H7 (cell line): ENCODE measurements at places on chromosomes 7 and 10.

DNA sequence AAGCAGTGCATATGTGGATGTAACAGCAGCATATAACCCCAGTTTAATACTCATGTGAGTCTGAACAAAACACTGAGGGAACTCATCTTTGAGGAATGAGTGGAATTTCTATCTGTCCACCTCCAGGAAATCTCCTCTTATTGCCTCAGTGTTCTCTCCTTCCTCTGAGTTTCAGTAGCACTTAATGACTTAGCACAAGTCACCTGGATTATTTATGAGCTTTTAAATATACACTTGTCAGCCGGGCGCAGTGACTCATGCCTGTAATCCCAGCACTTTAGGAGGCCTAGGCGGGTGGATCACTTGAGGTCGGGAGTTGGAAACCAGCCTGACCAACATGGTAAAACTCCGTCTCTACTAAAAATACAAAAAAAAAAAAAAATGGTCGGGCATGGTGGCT, 4.3 kb downstream of the LRRC20 start:
- no peak for DNase-seq

- no peak for DNase-seq
These were observed 56.9 kb upstream of the PPP1R3C start for GRCh38 chr10:91689731-91690168.

- DNase-seq, result no peak
These were observed 882 bp downstream of the PDCD11 start for GRCh38 chr10:103397191-103397825.

DNA sequence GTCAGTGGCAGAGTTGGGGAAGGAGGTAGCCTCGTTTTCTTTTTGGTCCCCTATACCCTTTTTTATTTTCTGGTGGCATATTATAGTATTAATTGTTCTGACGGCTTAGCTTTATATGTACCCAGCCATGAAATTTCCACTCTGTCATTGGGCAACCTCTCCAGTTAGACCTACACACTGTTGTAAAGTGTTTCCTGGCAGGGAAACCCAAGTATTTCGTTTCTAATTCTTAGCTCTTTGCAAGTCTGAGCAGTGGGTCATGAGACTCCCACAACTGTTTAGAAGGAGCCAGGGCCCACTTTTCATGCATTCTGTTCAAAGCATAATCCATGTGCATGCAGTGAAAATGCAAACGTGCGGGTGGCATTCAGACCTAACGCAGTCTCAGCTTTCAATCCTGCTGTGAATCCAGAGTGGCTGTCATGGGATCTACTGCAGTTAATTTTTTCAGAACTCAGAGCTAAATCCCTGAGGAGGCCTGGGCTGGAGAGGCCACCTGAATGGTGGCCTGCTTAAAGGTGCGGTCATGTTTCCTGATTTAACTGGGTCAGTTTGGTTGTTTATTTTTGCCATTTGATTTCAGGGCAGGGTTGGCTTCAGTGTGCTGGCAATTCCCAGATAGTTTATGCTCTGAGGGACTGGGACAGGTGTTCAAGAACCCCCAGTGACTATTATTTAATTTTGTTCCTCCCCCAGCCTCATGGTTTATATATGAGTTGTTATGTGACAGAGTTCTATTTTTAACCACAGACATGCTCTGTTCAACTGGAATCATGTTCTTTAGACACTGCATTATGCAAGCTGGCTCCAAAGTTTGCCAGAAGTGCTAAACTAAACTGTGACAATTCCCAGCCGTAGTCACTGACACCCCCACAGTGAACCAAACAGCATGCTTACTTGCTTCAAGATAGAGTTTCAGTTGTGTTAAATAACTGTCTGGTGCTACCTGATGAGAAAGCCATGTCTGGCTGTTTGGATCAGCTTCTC, 27.4 kb upstream of the SYPL1 start:
- DNase-seq, result no peak

GRCh38 chr7:1170741-1171501, 10.9 kb upstream of the ZFAND2A start:
- DNase-seq, result no peak

- no peak for DNase-seq
These were observed 148.0 kb downstream of the GALNT11 start for GRCh38 chr7:152173372-152174070.

- no peak for DNase-seq
These were observed 145.3 kb downstream of the MAGI2 start for GRCh38 chr7:79308192-79308591.

GRCh38 chr10:108375691-108376090, 1211.2 kb upstream of the SORCS1 start:
- no peak for DNase-seq

- no peak for DNase-seq
These were observed 91.4 kb downstream of the CARD11 start for GRCh38 chr7:2952316-2952715.

GRCh38 chr10:131242007-131242406, 69.5 kb downstream of the TCERG1L start:
- peak; percentile 88 for DNase-seq

- DNase-seq, result peak; percentile 87
These were observed 99.4 kb downstream of the CCDC3 start for GRCh38 chr10:12902135-12902572.

- peak; percentile 2 for DNase-seq
These were observed 5.5 kb downstream of the CREB3L2 start for GRCh38 chr7:137996386-137996851.

- no peak for DNase-seq
These were observed 65.2 kb downstream of the BMPER start for GRCh38 chr7:33970536-33970935.

- DNase-seq, result no peak
These were observed 11.9 kb downstream of the TSPAN13 start for GRCh38 chr7:16765436-16765859.

DNA sequence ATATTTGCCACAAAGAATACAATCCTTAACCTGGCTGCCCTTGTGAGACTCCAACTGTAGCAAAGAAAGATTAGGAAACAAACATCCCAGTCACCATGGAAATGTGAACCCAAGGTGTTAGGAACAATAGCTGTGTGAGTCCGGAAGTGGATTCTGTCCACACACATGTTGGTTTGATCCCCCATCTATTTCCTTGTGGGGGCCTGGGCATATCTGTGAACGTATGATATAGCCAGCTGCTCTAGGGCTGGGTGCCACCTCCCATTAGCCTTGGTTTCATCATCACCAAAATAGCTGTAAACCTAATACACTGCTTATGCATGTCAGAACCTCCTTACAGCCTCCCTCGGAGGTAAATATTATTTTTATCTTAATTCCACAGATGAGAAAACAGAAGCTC, 26.4 kb downstream of the GRK5 start:
- no peak for DNase-seq

GRCh38 chr7:139131601-139132041, 22.1 kb upstream of the ZC3HAV1 start:
- DNase-seq, result no peak

DNA sequence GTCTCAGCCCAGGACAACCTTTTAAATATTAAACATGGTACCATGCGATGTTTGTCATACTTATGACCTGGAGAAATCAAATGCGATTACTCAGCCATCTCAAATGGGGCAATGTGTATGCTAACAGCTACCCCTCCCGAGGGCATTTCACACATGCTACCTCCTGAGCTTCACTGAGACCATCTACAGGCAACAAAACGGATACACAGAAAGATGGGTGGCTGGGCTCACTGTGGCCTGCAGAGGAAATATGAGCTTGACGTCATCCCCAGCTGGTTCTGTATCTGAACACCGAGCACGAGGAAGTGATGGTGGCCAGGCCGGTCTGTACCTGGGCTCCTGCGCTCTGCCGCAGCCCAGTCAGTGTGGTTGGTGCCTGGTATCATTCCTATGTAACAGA, 374.3 kb downstream of the RPS24 start:
- DNase-seq, result no peak

DNA sequence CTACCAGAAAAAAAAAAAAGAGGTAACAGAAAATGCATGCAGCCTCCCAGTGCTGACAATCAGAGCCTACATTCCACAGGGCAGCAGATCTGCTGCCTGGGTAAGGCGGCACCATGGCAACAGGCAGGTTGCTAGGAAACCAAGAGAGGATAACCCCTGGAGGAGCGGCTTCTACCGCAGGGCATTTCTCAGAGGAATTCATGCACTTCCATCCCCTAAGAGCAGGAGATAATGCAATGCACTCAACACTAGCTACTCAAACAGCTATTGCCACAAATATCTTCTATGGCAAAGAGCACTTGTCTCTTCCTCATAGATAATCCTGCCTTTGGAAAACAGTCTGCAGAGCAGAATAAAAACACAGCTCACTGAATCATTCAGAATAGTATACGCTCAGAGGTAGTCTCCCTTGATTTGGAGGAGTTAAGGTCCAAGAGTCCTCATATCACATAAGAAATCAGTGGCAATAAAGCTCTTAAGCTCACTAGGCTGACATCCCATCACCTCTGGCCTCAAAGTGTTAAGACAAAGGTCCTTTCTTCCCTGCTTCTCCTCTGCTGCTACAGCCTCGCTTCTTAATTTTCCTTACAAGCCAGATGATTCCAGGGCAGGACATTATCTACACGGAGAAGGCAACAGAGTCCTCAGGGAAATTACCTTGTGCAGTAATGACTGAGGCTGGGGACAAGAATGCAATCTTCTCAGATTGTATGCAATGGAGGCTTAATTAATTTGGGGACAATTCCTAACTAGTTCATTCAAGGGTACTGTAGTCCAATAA, 10.7 kb downstream of the PSAP start:
- peak; percentile 92 for DNase-seq

- DNase-seq, result peak; percentile 82
These were observed 732 bp downstream of the FAM53B start for GRCh38 chr10:124743191-124744101.

DNA sequence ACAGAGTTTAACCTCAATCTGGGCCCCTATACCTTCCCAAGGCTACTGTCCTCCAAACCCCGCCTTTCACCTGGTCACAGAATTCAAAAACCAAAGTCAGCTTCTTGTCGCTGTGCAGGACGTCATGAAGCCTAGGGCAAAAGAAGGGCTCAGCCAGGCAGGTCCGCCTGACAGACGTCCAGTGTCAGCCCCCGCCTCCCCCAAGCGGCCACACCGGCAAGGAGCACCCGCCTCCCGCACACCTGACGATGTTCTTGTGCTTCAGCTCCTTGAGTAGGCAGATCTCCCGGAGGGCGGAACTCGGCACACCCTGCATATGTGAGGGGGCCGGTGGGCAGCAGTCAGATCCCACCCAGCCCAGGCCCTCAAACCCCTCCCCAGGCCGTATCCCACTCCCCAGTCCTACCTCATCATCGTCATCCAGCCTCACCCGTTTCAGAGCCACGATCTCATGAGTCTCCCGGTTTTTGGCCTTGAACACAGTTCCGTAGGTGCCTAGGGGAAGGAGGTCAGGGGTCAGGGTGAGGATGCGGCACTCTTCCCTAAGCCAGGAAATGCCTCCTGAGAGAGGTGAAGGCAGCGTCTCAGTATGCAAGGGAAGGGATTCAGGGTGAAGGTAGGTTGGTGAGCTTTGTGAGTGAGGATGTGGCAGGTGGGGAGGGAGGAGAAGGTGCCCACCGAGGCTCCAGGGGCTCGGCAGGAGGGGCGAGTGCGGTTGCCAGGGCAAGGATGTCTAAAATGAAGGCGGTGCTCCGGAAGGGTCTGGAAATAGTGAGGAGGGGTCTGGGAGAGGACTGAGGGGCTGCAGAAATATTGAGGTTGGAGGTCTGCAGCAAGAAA, 811 bp downstream of the CDK5 start:
- DNase-seq, result peak; percentile 89

- no peak for DNase-seq
These were observed 123.6 kb upstream of the SFMBT2 start for GRCh38 chr10:7534480-7534852.

DNA sequence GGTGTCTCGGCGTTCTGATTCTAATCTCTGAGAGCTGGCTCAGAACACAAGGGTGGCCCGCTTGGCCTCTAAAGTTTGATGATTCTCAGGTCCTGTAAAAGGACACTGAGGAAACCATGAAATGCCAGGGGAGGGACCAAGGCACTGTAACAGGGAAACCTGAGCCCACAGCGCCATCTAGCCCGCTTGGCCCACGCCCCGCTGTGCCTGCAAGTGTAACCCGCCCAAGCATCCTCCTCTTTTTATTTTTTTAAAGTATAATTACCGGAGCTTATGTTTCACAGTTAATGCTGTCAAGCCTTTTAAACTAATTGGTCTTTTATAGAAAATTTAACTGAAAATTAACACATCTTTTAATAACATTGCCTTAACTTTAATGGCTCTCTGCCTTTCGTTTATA, 734.7 kb downstream of the KCNMA1 start:
- peak; percentile 55 for DNase-seq

DNA sequence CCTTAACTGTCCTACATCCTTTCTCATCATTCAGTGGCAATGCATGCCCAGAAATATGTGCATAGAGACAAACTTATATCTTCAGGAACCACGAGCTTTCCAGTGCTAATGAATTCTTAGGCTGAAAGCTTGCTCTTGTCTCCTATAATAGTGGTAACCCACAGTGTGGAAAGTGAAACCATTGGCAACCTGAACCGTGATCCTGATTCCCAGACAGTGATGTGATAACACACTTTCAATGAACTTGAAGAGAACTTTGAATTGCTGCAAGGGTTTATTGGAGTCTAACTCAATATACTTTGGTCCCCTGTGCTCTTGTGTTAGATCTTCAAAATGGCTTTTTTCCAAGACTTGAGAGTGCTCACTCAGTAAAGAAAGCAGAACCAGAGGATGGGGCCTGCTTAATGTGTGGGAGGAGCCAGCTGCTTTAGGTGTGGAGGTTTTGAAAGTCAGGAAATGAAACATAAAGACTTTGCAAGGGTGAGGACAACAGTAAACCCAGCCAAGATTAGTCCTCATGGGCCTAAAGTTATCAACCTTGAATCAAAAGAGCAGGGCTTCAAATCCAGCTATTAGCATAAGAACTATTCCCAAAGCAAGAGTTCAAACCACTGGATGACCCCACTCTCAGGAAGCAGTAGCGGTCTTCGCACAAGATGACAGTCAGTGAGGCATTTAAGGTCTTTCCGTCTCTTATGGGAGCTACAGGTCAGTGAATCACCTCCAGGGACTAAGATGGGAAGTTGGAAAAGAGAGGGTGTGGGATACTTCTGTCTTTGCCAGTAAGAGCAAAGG, 332.4 kb upstream of the NRP1 start:
- DNase-seq, result no peak

GRCh38 chr10:86113044-86113443, 253.6 kb downstream of the GRID1 start:
- no peak for DNase-seq

GRCh38 chr10:3248526-3249306, 76.1 kb upstream of the PITRM1 start:
- DNase-seq, result no peak
